ENCODE measurements at places on chromosomes 11 and 22.

DNA sequence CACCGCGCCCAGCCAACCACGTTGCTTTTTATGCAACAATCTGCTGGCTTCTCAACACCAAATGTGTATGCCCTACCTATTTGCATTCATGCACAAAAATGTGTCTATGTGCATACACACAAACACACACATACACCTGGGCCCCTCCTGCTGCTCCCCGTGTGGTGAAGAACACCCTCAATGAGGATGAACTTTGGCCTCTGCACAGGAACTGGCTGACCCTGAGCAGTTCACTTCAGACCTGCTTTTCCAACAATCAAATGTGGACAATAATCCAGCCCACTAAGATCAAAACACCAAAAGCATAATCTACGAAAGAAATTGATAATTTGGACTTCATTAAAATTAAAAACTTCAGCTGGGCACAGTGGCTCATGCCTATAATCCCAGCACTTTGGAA is 25.3 kb upstream of the SLC35C1 start:
- DNase-seq = no peak

- no peak for DNase-seq
Measured at GRCh38 chr11:102252339-102252891, 64.9 kb upstream of the BIRC3 start.

GRCh38 chr11:69295079-69295994 is 1.4 kb downstream of the MYEOV start:
- DNase-seq = peak; percentile 2

DNA sequence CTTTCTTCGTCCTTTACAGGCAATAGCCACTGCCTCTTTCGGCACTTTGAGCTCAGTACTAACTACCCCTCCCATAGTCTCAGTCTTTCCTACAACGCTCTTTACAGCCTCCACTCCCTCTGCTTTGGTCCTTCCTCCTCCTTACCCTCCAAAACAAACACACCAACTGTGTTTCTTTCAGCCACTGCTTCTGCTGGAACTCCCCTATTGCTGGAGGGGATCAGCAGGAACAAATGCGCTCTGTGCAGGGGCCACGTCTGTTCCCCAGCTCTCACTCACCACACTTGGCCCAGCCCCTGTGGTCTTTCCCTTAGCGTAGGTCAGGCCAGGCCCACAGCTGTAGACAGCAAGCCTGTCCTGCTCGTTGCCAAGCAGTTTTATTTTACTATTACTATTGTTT is 42.3 kb downstream of the PC start:
- no peak for DNase-seq

DNA sequence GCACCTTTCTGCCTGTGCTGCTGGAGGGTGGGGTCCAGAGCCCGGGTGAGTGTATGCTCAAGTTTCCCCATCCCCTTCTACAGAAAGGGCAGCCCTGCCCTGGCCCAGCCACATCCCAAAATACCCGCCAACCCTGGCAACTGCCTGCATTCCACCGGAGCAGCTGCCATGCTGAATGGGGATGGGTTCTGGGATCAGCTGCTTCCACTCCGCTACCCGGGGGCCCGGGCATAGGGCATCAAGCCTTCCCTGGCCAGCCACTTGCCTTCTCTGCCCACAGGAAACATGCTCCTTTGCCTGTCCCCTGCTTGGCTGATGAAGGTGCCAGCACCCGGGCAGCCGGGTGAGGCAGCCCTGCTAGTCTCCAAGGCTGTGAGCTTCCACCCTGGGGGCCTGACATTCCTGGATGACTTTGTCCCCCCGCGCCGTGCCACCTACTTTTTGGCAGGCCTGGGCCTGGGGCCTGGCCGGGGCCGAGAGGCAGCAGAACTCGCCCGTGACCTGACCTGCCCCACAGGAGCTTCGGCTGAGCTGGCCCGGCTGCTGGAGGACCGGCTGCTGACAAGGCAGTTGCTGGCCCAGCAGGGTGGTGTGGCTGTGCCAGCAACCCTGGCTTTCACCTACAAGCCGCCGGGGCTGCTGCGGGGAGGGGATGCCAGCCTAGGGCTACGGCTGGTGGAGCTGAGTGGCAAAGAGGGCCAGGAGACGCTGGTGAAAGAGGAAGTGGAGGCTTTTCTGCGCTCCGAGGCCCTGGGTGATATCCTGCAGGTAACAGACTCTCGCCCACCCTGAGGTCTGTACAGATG is 3.2 kb downstream of the CARNS1 start:
- no peak for DNase-seq

DNA sequence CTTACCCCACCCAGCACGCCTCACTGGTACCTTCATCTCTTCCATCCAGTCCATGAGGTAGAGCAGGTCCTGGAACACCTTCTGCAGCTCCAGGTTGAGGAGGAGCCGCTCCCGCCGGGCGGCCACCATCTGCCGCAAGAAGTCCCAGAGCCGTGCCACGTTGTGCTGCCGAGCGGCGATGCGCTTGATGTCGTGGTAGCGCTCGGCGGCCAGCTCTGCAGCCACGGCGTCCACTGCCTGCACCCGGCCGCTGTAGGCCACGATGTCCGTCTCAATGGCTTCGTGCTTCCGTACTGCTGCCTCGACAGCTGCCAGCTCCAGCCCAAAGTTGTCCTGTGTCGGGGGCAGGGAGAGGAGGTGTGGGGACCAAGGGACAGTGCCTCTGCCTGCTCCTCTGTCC is 21.5 kb downstream of the SPTBN2 start:
- DNase-seq = no peak

DNA sequence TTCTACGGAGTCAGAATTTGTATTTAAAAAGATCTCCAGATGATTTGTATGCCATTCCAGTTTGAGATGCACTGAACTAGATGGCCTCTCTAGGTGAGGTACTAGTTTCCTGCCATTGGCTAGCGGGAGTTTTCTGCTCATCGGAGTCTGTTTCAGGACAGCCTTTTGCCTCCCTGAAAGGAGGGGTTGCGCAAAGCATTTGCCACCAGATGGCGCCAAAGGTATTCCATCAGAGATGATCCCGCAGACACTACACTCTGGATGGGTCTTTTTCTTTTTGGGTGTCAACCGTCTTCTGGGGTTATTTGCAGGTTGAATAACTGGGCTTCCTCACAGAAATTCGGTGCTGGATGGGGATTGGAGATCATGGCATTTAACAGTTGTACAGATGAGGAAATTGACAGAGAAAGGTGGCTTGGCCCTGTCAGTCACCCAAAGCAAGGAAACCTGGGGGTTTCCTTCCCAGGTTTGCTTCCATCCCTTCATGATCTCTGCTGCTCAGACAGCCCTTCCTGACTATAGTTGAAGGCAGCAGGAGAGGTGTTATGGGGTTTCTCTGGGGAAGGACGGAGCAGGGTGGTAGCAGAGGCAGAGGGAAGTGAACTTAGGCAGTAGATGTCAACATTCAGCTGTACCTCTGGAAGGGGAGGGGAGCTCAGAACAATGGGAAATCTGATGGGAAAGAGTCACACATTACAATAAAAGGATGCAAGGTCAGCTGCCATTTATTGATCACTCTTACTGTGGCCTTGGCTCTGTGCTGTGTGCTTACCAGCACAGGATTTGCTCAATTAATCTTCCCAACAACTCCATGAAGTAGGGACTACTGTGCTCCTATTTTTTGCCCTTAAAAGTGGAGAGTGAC is 81.6 kb downstream of the CCDC81 start:
- DNase-seq = peak; percentile 81

GRCh38 chr22:37581504-37581903 is 1.6 kb upstream of the LGALS2 start:
- no peak for DNase-seq

- no peak for DNase-seq
Measured at GRCh38 chr11:1619449-1619848, 2.5 kb downstream of the KRTAP5-4 start.

DNA sequence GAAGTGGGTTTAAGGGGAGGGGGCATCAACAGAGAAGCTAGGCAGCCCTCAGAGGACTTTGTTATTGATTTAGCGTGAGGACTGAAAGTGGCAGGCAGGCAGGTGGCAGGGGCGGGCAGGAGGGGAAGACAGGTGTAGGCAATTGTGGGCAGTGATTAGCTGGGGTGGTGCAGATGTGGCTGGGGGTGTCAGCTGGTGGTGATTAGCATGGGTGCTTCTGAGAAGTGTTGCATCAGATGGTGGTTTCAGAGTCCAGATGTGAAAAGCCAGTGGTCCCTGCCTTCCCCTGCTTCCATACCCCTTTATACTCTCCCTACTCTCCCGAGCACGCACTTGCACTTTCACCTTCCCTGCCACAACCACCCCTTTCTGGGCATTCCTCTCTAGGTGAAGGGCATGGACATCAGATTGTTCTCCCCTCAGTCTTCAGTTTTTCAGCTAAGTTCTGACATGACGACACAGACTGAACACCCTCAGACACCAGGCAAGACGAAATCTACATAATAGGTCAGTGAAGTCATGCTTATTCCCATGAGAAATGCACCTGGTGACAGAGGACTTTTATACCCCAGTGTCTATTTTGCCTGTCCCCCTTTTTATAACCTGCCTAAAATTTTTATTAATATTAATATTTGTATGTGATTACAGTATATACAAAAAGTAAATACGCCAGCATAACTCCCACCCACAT is 435.7 kb upstream of the CADM1 start:
- DNase-seq = no peak

DNA sequence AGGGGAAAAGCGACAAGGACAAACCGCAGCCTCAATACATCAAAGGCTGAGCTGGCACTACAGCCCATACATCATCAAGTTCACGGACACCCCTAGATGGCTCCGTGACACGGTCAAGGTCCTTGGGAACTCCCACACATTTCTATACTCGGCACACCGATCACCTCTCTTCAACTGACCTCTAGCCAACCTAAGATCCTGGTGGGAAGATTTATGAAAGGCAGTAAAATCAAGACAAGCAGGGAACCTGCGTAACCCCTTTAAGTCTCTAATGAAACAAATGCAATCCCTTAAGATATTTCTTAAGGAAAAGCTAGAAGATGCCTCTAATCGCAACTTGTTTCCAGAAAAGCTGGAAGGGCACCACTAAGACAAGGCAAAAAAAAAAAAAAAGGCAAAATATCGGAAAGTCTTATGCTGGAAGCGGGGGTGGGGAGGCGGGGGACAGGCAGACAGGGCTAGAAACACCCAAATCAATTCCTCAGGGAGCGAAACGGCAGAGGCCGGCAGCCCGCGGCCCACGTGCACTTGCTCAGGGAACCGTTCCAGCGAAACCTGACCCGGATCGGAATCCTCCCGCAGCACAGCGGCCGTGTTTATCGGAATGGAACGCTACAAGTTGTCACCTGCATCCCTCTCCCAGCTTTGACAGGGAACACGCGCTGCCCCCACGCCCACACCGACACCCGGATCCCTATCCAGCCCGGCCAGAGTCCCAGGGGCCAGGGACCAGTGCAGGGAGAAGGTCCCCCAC is 1.4 kb downstream of the ARHGAP20 start:
- DNase-seq = no peak

DNA sequence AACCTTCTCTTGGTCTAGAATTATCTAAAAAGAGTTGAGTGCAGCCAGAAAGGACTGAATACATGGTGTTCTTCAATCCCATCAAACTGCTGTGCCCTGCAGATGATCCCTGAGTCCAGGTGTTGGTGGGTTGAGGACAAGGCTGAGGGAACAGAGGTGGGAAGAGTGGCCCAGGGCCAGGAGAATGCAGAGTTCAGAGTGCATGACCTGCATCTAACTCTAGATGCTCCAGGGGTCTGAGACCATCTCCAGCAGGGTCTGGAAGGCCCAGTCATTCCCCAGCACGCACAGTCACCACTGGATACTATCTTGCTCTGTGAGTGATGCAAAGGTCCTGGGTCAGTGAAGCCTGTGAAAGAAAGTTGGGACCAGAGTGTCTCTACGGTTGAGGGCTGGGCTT is 2.1 kb upstream of the VPREB1 start:
- no peak for DNase-seq

DNA sequence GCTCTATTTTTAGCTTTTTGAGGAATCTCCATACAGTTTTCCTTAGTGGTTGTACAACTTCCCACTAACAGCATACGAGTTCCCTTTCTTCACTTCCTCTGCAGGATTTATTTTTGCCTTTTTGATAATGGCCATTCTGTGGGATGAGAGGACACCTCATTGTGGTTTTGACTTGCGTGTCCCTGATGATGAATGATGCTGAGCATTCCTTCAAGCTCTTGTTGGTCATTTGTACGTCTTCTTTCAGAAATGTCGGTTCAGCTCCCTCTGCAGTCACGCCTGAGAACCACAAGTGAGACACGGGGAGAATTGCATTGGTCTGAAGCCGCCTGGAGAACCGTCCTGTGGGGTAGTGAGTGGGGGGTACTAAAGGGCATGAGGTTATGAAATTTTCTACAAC is 2.0 kb upstream of the KRTAP5-10 start:
- DNase-seq = no peak

DNA sequence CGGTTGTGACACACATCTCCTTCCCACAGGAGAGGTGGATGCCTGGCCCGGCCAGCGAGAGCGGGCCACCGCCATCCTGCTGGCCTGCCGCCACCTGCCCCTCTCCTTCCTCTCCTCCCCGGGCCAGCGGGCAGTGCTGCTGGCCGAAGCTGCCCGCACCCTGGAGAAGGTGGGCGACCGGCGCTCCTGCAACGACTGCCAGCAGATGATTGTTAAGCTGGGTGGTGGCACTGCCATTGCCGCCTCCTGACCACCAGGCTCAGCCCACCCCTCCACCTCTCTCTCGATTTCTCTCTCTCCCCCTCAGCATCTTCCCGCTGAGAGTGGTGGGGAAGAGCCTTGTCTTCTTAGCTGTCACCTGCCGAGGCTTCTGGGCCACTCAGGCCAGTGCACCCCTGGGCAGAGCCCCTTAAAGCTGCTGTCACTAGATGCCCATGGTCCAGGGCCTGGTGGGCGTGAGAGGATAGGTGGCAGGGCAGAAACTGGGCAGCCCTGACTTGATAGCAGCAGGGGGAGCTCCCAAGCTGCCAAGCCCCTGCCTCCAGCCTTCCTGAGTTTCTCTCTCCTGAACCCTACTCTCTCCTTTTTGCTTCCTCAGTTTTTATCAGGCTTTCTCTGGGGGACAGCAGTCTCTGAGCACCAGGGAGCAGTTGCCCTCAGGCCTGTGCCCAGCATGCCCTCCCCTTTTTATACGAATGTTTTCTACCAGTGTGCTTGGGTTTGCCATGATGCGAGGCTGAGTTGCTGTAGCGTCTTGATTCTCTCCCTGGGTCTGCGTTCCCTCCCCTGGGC is 9.3 kb downstream of the SHISA8 start:
- no peak for DNase-seq

DNA sequence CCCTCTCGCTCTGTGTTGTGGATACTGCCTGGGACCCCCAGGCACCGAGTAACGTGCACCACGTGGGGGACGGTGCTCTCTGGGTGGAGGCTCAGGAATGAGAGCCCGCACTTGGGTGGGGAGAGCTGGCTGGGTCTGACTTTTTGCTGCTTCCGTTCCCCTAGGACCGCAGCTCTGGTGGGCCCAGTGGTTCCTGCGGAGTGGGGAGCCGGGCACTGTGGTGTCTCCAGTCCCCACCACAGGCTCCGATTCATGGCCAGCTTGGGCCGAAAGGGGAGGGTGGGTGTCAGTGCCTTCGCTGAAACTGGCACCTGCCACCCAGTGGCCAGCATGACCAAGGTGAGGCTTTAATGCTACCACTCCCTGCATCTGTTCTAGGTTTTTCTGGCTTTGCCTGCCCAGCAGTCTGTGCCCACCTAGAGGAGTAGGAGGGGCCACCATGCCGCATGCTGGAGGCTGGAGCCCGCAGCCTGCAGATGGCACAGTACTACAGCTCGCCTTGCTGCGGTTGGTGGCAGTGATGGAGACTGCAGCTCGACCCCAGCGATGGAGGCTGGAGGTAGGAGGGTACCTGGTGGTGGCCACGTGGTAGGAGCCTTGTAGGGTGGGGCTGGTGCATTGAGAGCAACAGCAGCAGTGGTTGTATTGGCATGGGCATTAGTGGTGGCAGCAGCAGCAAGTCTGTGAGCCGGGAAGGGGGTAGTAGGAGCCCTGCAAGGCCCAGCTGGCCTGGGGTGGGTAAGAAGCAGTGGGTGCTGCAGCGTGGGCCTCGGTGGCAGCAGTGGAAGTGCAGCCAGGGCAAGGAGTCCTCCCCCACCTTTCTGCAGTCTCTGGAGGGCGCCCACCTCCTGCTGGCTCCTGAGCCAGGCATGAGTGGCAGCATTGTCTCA is 118.8 kb upstream of the VPREB1 start:
- DNase-seq = no peak

Data from activated naive CD4-positive, alpha-beta T cell treated with anti-CD3 and anti-CD28 coated beads, Interleukin-2, amount 50 U/mL, for 16 hours (primary cell).